ENCODE measurements at places on chromosomes 4 and X.

DNA sequence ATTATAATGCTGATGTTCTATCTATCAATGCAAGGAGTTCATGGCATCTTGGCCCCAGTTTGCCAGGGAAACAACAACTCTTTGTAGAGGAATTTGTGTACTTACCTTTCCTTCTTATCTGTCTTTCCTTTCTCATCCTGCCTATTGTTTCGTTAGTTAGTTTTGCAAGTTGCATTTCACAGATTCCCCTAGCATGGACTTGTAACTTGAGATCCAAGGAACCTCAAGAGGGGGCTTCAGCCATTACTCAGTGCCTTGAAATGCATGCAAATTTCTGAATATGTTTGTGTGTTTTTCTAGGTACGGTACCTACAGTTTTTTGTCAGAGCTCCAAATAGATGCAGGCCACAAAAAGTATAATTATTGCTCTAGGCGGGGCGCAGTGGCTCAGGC lies 203.6 kb downstream of the LDB2 start:
- DNase-seq, result no peak

DNA sequence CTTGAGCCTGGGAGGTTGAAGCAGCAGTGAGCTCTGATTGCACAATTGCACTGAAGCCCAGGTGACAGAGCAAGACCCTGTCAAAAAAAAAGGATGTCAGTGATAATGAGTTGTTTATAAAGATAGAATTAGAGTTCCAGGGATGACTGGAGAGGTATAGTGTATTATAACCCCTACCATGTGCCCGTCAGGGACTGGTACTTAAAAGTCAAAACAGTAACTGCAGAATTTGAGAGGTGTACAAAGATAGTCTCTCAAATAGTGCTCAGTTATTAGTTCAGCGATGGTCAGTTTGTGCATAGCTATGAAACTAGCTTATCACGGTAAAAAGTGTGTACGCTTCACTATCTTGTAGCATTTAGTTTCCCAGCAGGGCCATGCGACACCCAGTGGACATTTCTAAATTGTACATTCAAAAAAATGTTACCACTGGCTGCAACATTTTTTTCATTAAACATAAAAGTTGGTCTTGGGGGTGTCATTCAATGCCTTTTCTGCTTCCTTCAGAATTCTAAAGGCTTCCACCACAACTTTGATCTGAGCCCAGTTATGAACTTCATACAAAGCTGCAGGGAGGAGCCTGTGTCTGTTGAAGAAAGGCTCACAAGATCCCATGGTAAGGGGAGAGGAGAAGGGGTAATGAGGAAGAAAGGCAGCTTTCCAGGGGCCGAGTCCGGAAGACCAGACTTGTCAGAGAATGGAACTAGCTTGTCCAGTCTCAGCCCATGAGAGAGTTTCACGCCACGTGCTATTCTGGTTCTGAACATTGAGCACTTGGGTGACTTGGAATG lies 9.2 kb upstream of the GYG2 start:
- DNase-seq, result no peak

- no peak for DNase-seq
Measured at GRCh38 chrX:133776072-133776471, 209.3 kb downstream of the GPC3 start.

GRCh38 chr4:10096201-10096977 lies 20.2 kb downstream of the WDR1 start:
- DNase-seq, result peak; percentile 80

DNA sequence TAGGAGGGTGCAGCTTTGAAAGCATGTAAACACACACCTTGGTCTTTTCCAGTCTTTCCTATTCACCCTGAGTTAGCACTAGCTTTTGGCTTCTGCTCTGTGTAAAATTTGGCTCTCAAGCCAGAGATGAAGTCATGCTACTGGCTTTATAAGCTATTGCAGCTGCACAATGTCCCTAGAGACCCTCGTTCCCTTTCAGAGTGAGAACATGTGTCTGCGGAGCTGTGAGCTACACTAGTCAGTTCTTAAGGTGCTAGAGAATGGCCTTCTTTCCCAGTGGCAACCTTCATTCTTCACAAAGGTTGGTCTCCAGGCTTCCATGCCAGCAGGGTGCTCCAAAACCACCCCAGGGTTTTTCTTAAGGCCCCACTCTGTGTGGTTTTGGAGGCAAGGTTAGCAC lies 199.1 kb downstream of the SPATA18 start:
- DNase-seq, result no peak
